ENCODE measurements at places on chromosomes 12 and 14.

DNA sequence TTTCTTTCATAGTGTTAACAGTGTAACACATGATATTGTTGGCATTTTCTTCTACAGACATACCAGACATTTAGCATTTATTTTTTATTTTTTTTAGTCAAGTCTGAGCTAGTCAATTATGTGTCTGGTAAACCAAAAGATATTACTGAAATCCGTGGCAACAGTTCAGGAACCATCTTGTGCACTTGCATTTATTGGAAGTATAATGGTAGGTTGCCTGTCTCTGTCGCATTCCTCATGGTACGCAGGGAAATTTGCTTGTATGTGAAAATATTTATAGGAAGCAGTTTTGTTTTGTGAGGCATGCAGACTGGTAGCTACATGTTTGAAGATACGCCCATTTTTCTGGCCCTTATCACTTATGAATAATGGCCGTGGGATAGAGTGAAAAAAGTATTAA is 186.1 kb upstream of the SLC38A2 start:
- H3K4me1 ChIP-seq, result peaks cover 27% of the 10 kb centered on the region
- H3K27me3 ChIP-seq, result no peaks in the 10 kb centered on the region
- no peak overlapping the region for H3K27ac ChIP-seq
- peaks cover 11% of the 10 kb centered on the region for H3K36me3 ChIP-seq
- no peak overlapping the region for H3K4me3 ChIP-seq

DNA sequence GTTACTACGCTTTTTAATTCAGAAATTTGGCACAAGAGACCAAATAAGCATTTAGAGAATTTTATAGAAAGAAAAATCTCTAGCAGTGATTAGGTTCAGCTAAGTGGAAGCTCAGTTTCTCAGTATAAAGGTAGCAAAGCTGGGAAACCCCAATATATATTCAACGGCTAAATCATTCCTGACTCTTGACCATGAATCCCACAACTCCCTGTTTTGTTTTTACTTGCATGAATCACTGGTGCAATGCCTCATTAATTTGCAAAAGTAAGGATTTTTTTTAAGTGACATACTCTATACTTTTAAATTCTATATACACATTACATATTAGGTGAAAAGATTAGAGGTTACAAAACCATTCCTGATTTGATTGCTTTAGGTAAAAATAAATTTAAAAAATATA is 74.3 kb upstream of the PLEKHG7 start:
- H3K4me1 ChIP-seq, result no peaks in the 10 kb centered on the region
- no peak overlapping the region for H3K4me3 ChIP-seq
- no peak for DNase-seq
- H3K36me3 ChIP-seq, result no peaks in the 10 kb centered on the region
- no peaks in the 10 kb centered on the region for H3K27me3 ChIP-seq

DNA sequence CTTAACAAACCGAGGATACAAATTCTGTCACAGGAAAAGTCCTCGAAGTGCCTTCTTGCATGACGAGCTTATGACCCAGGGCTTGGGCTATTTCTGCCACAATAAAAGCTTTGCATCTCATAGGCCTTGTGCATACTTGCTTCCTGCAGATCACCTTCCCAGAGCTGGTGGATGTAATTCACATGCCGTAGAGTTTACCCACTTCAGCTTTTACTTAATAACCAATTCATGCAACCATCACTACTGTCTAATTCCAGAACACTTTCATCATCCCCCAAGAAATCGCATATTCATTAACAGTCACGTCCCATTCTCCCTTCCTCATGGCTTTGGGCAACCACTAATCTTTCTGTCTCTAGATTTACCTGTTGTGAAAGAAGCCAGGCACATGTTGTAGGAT is 9.0 kb upstream of the BDKRB1 start:
- H3K27ac ChIP-seq, result no peak overlapping the region
- no peaks in the 10 kb centered on the region for H3K4me1 ChIP-seq
- no peaks in the 10 kb centered on the region for H3K36me3 ChIP-seq
- DNase-seq, result no peak
- H3K27me3 ChIP-seq, result no peaks in the 10 kb centered on the region
- no peak overlapping the region for H3K4me3 ChIP-seq

GRCh38 chr14:74190927-74191575 is 48.2 kb upstream of the VSX2 start:
- H3K27me3 ChIP-seq, result no peaks in the 10 kb centered on the region
- no peak overlapping the region for H3K27ac ChIP-seq
- H3K4me3 ChIP-seq, result no peak overlapping the region
- H3K4me1 ChIP-seq, result no peaks in the 10 kb centered on the region

DNA sequence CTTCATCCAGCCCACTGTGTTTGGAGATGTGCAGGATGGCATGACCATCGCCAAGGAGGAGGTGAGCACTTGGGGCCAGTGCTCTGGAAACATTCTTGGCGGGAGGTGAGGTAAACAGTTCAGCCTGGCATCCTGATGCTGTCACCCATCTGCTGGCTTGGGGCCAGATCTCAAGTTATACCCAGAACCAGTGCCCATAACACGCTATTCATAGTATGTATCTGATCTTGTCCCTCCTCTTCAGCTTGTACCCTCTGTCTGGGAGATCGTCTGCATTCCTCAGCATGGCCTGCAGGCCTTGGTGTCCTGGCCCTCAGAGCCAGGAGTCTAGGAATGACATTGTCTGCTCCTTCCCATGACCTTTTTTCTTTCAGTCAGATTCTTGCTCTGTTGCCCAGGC is 31.4 kb downstream of the ALDH2 start:
- H3K4me3 ChIP-seq, result no peak overlapping the region
- no peaks in the 10 kb centered on the region for H3K4me1 ChIP-seq
- H3K27ac ChIP-seq, result no peak overlapping the region
- H3K27me3 ChIP-seq, result no peaks in the 10 kb centered on the region

GRCh38 chr12:25957793-25958427 is 572 bp upstream of the RASSF8 start:
- peaks cover 9% of the 10 kb centered on the region for H3K4me1 ChIP-seq
- no peak for DNase-seq
- no peaks in the 10 kb centered on the region for H3K36me3 ChIP-seq
- H3K4me3 ChIP-seq, result peak overlapping the region; percentile 43

DNA sequence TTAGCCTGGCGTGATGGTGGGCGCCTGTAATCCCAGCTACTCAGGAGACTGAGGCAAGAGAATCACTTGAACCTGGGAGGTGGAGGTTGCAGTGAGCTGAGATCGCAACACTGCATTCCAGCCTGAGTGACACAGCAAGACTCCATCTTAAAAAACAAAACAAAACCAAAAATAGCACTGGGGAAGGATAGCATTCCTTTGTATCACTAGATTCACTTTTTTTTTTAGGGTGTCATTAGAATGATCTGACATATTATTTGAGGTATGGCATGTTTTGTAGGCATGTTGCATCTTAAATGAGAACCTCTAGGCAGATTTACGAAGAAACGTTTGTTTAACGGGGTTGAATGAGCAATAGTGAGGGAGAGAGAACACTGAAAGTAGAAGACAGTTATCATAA is 16.8 kb upstream of the FAR2 start:
- no peak overlapping the region for H3K4me3 ChIP-seq
- H3K36me3 ChIP-seq, result no peaks in the 10 kb centered on the region
- peaks cover 1% of the 10 kb centered on the region for H3K4me1 ChIP-seq
- no peak overlapping the region for H3K27ac ChIP-seq
- H3K27me3 ChIP-seq, result peaks cover 23% of the 10 kb centered on the region

- DNase-seq, result no peak
- H3K4me1 ChIP-seq, result no peaks in the 10 kb centered on the region
- no peaks in the 10 kb centered on the region for H3K36me3 ChIP-seq
Observed at GRCh38 chr12:1842183-1842904, 22.0 kb downstream of the LRTM2 start.

DNA sequence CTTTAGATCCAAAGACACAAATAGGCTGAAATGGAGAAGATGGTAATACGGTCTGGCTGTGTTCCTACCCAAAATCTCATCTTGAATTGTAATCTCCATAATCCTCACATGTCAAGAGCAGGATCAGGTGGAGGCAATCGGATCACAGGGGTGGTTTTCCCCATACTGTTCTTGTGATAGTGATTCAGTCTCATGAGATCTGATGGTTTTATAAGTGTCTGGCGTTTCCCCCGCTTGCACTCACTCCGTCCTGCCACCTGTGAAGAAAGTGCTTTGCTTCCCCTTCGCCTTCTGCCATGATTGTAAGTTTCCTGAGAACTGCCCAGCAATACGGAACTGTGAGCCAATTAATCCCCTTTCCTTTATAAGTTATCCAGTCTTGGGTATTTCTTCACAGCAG is 1795.5 kb upstream of the FLRT2 start:
- H3K27me3 ChIP-seq, result no peaks in the 10 kb centered on the region
- no peak for DNase-seq
- no peaks in the 10 kb centered on the region for H3K36me3 ChIP-seq
- no peak overlapping the region for H3K27ac ChIP-seq

Data from T-helper 2 cell treated with Interferon-gamma antibody and Interleukin-4, amounts not matched to agents 5 μg/mL and 100 μg/mL, for 36 hours (primary cell).